ENCODE measurements at places on chromosomes 6 and 20. TPM values are rescaled to one million over a fixed set of nuclear protein-coding genes. Genes with fewer than 3 reads are reported as not detected.

Gene PCK1
- total RNA-seq, result 0.49 TPM

Gene C6orf15
- not detected for total RNA-seq

Gene MLIP
- 0.59 TPM for total RNA-seq

Gene OR12D3
- total RNA-seq, result not detected

DNA sequence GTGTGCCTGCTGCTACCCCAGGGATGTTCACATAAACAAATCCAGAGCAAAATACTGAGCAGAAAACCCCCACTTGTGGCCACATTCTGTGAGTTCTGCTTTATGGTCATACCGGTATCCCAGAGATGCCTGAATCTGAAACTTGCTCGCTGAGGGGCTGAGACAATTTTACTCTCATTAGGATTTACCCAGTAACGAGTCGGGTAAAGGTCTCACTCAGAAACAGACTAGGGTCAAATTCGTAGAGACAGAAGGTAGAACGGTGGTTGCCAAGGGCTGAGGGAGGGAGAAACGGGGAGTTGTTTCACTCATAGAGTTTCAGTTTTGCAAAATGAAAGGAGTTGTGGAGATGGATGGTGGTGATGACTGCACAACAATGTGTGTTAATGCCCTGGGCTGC, 45.4 kb upstream of the NKX2-2 start:
- DNase-seq, result no peak

- no peak for DNase-seq
Observed at GRCh38 chr20:50562262-50562701, 52.1 kb downstream of the PTPN1 start.

DNA sequence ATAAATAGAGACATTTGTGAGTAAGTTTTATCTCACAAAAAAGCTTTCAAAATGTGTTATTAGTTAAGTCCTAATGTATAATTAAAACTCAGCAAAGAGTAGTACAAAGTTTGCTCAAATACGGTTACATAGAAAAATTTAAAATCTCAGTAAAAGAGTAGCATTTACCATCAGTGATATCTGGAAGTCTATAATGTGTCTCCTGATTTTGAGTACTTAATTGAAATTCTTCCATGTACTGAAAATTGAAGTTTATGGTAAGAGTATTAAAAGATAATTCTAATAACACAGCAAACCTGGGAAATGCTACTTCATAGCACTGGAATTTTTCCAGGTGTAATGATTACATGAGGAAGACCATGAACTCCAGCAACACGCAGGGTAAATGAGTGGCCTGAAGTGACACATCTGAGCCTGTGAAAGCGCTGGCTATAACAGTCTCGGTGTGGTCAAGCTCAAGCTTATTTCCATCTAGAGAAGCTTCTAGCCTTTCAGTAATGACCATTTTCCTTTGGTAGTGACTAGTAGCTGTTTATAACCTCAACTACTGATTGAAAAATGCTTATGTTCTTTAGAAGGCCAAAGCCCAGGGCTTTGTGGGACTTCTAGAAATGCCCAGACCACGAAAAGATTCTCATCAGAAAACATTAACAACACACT, 203.2 kb downstream of the ISM1 start:
- DNase-seq, result no peak

GRCh38 chr6:12182676-12183075, 107.5 kb upstream of the EDN1 start:
- DNase-seq, result no peak

- DNase-seq, result no peak
Observed at GRCh38 chr6:53735896-53736295, 58.9 kb upstream of the LRRC1 start.

DNA sequence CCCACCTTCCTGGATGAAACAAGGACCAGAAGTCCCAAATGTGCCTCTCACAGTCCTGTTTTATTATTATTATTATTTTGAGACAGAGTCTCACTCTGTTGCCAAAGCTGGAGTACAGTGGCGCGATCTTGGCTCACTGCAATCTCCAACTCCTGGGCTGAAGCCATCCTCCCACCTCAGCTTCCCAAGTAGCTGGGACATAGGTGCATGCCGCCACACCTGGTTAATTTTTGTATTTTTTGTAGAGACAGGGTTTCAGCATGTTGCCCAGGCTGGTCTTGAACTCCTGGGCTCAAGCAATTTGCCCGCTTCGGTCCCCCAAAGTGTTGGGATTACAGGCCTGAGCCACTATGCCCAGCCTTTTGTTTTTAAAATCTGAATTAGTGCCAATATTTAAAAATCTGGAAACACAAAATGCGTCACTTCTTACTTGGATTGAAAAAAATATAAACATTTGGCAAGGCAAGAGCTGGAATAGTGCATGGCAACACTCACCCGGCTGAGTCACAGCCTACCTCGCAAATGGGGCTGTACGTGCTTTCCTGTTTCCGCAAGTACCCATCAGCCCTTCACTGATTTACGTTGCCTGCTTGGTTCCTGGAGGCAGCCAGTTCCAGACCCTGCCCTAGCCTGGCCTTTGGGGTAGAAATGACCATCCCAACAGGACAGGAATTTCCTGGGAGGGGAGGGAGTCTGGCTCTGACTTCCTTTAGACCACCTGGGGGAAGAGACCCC, 6.3 kb downstream of the SDCBP2 start:
- DNase-seq, result no peak

GRCh38 chr20:62953839-62954703, 1.6 kb downstream of the SLC17A9 start:
- DNase-seq, result no peak

DNA sequence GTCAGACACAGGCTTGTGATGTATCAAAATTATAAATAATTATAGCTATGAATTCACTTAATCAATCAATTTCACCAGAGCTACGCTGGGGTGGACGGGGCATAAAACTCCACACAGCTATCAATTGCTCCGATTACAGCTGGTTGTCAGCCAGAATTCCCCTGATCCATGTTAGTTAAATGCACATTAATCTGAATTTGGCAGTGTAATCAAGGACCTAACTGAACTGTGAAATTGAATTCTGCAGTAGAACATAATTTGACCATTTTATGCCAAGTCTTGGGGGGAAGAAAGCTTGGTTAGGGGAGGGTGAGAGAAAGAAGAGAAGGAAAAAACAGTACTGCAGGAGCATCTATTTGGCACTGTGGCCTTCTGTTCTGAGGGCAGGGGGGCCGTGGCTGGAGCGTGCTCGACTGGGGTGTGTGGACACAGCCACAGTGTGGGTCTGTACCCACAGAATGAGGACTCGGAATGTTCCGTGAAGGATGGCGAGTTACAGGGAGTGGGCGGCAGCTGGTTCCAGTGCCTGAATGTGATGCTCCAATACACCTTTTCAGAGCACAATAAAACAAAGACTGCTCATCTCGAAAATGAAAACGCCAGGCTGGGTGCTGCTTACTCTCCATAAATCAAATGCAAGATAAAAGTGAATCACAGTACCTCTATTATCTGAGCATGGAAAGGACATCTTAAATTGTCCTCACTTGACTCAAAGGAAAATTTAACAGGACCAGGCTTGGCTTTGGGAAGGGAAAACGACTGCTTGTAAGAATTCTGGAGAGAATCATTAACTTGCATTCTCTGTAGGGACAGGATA, 59.2 kb downstream of the LAMP5 start:
- DNase-seq, result no peak

GRCh38 chr6:79261666-79262065, 27.2 kb upstream of the HMGN3 start:
- no peak for DNase-seq

DNA sequence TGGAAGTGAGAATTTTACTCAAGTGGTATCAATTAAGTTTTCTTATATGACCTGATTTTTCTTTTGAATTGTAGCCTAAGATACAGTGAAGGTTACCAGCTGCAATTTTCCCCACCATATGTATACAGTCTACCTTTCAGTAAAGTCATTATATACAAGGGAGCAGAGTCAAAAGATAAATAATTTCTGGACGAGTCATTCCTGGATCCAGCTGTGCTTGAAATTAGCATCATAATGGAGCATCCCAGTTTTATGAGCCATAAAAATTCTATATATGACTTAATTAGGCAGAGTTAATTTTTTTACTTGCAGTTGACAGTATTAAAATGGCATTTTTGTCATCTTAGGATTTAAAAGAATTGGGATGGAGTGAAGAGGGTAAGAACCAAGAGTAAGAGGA, 1008.4 kb downstream of the PHF3 start:
- no peak for DNase-seq

- no peak for DNase-seq
Observed at GRCh38 chr6:45421709-45422502, 44.2 kb upstream of the SUPT3H start.

DNA sequence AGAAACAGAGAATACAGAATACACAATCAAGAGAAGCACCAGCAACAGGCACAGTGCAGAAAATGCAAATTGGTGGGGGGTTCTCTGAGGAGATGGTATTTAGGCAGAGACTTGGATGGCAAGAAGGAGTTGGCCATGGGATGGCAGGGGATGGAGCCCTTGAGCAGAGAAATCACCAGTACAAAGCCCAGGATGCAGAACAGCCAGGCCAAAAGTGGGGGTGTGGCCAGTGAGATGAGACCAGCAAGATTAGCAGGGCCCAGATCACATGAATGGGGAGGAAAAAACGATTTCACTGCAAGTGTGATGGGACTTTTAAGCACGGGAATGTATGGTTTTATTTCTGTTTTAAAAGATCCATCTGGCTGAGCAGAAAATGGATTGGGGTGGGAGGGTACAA, 63.4 kb downstream of the TRAM2 start:
- no peak for DNase-seq

Data from HCT116 (cell line).